ENCODE measurements at places on chromosomes 11 and 22.
A peak's percentile ranks its signal among the peaks of the same experiment; 100 is the strongest.

DNA sequence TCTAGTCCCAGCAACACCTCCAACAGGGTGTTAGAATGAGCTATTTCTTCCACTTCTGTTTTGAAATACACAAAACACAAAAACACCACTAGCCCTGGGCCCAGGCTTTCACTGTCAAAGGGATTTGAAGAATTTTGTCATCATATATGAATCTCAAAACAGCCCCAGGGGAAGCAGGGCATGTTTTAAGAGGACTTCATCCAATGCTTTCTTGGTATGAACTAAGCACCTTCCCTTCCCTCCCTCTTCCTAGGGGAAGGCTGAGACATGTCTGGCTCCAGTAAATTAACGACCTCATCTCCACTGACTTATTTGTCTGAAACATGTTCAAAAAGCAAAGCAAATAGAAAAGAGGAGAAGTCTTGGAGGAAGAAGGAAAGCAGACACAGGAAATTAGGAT is 75.7 kb upstream of the INCENP start:
- DNase-seq: peak; percentile 13

DNA sequence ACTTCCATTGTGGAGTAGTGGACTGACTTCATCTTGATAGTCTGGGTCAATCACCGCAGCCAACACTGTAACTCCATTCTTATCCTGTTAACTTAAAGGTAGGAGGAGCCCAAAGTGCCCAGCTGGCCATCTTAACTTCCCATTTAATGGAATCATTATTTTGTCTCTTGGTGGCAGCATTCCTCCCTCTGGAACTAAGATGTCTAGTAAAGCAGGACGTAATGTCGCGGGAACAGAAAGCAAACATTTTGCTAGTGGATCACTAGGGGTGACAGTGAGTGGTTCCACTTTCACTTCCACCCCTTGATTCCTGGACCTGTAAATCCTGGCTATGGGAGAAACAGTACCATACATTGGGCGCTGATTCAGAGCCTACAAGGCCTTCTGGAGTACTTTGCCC is 71.4 kb downstream of the GAB4 start:
- DNase-seq: no peak

GRCh38 chr11:71371674-71372069 is 76.5 kb downstream of the DHCR7 start:
- no peak for DNase-seq

GRCh38 chr11:3073029-3073435 is 15.8 kb upstream of the CARS1 start:
- DNase-seq: peak; percentile 77

- DNase-seq: peak; percentile 19
These were observed 311.6 kb downstream of the MIAT start for GRCh38 chr22:26968859-26969523.

DNA sequence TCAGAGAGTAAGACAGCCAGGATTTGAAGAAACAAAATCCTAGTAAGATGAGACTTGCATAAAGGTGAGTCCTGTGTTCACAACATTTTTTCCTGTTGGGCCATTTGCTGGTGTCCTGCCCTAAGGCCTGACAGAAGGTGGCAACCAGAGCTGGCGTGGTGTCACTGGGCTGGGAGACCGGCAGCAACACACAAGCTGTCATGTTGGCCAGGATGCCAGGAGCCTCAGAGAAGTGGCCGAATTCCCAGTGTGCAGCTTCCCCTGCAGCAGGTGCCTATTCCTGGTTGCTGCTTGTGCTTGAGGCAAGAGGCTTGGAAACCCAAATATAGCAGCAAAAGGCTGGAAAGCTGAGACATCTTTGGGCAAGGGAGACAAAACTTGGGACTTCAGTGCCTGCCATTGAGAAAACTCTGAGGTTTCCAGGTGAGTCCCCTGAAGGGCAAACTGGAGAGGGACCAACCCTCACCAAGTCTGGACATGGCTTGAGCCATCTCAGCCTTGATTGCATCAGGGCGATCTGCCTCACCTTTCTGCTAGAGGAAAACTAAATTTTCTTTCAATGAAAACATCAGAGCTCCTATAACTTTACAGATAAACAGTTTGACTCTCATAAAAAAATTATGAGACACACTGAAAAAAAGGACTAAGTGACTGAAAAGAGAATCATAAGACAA is 25.9 kb downstream of the ALG12 start:
- no peak for DNase-seq
